ENCODE measurements at places on chromosomes 3 and 15.

DNA sequence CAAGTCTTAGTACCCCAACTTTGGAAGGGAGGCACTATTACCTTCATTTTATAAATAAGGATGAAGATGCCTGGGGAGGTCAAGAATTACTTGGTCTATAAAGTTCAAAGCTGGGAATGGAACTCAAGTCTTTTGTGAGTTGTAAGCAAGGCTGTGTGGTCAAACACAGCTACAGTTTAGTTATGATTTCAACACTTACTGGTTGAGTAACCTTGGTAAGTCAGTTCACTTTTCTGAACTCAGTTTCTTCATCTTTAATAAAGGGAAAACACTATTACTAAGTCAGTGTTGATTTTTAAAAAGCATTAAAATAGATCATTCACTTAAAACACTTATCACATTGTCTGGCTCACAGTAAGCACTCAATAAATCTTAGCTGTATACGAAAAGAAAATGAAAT, 200.4 kb upstream of the ADAMTS9 start:
- no peak for DNase-seq

DNA sequence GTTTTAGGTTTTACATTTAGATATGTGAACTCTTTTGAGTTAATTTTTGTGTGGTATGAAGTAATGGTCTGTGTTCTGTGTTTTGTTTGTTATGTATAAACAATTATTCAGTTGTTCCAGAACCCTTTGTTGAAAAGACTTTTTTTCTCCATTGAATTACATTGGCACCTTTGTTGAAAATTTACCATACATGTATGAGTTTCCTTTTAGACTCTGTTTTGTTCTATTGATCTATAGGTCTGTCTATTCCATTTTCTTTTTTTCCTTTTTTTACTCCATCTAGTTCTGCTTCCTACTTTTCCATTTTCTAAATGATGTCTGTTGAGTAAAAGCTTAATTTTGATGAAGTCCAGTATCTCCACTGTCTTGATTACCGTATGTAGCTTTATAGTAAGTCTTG, 31.4 kb downstream of the ARIH2 start:
- no peak for DNase-seq

DNA sequence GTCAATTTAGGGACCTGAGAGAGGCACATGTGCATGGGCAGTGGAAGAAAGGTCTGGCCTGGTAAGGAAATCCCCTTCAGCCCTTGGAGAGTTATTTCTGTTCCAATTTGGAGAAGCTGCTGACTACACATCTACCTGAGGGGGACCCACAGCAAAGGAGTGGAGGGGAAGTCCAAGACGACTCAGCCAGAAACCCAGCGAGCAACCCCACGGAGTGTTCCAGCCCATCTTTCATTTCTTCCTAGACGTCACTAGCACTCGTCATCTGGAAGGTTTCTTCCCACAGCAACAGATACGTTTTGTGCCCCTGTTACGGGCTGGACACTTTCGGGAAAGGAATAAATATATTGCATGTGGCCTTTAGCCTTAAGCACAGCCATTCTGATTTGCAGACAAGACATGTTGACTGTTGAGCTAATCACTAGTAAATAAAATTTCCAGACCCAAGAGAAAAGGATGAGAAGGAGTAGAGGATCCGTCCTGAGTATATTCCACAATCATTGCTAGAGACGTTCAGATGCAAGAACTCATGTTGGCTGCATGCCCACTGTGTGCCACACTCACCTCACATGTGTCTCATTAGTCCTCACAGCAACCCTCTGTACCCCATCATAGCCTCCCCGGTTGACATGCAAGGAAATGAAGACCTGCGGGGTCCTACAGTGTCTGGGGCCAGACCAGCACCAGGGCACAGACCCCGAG, 7.8 kb upstream of the FAM174B start:
- DNase-seq, result no peak

GRCh38 chr3:136819392-136819730, 435 bp downstream of the SLC35G2 start:
- no peak for DNase-seq

DNA sequence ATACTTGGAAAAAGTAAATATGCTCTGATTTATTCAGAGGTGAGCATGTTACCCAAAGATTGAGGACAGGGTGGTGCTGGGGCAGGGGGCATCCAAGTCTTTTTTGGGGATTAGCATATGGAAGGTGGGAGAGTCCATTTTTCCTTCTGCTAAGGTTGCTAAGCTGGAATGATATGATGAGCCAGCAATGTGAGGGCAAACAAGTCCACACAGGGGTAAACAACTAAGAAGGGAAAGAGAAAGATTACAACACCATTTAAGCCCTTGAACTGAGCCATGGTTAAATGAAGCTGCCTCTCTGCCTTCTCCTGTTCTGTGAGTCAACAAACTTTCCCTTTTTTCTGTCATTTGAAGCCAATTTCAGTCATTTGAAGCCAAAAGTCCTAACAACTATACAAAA, 89.0 kb downstream of the RPL22L1 start:
- no peak for DNase-seq

DNA sequence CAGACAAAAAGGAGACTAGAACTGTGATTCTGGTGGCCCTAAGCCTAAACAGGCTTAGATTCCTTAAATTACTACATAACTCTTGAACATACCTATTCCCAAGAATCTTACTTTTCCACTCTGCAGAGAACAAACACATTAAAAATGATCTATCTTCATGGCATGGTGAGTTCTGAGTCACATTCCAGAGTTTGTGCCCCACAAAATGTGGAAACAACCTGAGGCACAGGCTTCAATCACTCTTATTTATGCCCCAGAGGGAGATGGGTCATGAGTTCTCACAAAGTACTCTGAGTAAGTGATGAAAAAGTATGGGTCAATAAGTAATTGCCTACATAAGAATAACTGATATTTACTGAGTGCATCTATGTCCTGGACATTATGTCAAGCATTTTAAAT, 137.5 kb upstream of the SLC2A2 start:
- DNase-seq, result no peak

DNA sequence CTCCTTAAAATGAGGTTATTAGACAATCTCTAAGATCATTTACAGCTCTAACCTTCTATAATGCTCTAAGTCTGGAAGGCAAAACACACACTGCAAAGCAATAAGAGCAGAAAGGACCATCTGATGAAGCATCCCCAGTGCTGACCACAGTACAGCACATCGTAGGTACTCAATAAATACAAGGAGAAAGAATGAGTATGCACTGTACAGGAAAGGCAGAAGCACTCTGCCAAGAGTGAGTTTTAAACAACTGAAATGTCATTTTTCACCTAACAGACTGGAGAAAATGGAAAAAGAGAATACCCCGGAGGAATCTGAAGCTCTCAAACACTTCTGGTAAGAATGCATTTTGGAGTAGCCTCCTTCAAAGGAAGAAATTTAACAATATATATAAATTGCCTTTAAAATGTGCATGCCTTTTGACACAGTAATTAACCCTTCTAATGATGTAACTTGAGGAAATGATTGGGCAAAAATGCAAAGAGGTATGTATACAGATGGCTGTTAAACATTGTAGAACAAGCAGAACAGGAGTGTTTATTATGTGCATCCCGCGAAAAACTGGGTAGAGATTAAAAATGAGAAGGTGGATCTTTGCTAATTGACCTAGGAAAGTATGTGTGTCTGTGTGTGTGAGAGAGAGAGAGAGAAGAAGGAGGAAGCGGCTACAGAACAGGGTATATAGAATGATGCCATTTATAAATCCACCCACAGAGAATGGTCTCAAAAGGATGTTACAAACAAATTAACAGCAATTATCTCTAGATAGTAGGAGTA, 8.0 kb upstream of the OXTR start:
- no peak for DNase-seq

Data from stimulated activated CD4-positive, alpha-beta T cell treated with anti-CD3 and anti-CD28 coated beads, TNF-alpha, amount 100 ng/mL, for 1 hour (primary cell).